ENCODE measurements at places on chromosomes 1 and 21.

DNA sequence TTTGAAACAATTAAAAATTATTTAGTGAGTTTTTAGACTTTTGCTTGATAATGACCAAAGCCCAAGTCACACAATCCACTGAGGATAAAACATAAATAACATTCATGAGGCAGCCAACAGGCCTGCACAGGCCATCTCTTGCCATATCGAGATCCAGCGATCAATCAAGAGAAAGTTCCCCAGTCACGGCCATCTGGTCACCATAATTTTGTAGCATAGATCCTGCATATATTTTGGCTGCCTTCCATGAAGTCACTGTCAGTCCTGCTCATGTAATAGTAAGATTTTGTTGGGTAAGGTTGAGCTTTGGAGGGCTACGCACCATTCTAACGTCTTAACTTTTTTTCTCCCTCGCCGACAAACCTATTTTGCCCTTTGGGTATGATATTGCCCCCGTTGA, 17.5 kb downstream of the KPNA6 start:
- H3K27me3 ChIP-seq, result peaks cover 3% of the 10 kb centered on the region
- H3K27ac ChIP-seq, result no peak overlapping the region
- DNase-seq, result no peak
- no peaks in the 10 kb centered on the region for H3K36me3 ChIP-seq

DNA sequence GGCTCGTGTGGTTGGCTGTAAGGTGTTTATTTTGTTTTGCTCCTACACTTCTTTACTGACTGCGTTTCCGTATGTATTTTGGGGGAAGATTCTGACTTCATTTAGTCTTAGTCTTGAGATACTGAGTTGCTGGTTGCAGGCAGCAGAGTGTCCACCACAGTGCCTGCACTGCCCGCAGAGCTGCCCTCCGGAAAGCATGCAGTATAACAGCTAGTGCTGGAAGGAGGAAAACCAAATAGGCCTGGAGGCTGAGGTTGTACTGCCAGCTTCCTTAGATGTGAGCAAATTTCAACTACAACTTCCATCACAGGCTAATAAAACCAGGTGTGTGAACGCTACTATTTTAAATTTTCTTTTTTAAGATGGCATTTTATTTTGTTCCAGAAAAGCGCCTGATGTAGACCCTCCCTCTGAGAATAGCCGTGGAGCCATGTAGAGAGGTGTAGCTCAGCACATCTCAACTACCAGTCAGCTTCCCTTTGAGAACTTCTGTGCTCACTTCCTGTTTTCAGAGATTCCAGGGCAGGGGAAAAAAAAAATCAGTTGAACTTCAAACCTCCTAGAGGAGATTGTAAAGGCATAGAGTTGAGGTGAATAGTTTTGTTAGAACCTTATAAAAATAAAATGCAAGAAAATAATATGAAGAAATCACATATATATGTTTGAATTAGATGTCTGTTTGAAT, 17.6 kb downstream of the LMO4 start:
- DNase-seq, result no peak
- H3K27me3 ChIP-seq, result no peaks in the 10 kb centered on the region
- no peak overlapping the region for H3K27ac ChIP-seq
- H3K4me3 ChIP-seq, result no peak overlapping the region
- H3K4me1 ChIP-seq, result peaks cover 4% of the 10 kb centered on the region

DNA sequence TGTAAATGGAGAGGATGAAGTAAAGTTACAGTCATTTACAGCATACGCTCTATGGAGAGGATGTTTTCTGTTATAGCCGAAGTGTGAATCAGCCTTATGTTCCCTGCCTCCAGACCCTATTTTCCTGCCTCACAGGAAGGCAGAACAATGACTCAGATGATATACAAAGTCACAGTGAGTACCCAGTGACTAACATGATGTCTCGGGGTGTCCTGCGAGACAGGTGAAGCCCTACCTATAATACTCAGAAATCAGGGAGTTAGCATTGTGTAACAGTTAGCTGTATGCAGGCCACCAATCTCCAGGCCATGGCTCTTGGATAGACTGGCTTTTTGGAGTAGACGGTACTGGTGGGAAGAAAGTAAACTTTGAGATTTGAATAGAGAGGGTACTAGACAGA, 55.6 kb upstream of the FBXO28 start:
- H3K27ac ChIP-seq, result no peak overlapping the region
- peaks cover 10% of the 10 kb centered on the region for H3K27me3 ChIP-seq
- no peaks in the 10 kb centered on the region for H3K4me1 ChIP-seq
- no peaks in the 10 kb centered on the region for H3K36me3 ChIP-seq
- no peak overlapping the region for H3K4me3 ChIP-seq

DNA sequence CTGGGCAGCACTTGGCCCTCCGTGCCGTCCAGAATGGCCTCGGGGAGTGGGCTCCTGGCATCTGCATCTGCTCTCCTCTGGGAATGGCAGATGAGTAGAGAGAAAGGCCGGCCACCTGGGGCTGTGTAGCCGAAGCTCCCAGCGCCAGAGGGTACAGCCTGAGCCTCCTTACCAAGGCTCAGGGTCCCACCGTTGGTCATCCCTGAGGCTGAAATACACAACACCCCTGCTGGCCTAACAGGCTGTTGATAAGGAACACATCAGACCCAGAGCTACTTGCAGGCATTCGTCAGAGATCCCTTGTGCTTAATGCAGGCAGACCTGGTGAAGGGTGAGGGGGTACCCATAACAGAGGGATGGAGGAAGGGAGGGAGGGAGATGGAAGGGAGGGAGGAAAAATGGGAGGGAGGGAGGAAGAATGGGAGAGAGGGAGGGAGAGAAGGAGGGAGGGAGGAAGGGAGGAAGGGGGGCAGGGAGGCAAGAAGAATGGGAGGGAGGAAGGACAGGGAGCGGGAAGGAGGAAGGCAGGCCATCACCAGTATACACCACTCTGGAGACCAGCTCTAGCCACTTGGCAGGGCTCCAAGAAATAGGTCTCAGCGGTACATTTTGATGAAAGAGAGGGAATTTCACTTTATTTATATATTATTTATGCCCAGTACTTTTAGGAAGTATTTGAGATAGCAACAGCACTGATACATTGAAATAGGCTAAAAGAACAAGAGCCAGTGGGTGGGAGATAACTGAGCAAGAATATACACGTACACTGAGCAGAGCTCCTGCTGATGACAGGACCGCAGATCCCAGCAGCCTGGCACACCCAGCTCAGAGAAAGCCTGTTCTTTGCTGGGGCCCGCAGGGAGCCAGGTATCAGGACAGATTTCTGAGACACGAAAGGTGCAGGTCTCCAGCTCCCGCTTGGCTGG, 315.0 kb upstream of the VAMP3 start:
- DNase-seq, result no peak
- H3K4me3 ChIP-seq, result no peak overlapping the region
- no peak overlapping the region for H3K27ac ChIP-seq
- peaks cover 8% of the 10 kb centered on the region for H3K27me3 ChIP-seq

- DNase-seq, result no peak
- peaks cover 22% of the 10 kb centered on the region for H3K36me3 ChIP-seq
- H3K4me1 ChIP-seq, result no peaks in the 10 kb centered on the region
- peaks cover 1% of the 10 kb centered on the region for H3K27me3 ChIP-seq
- H3K27ac ChIP-seq, result no peak overlapping the region
Observed at GRCh38 chr1:19734472-19734999, 65.2 kb downstream of the TMCO4 start.

- H3K27me3 ChIP-seq, result peaks cover 3% of the 10 kb centered on the region
- peaks cover 9% of the 10 kb centered on the region for H3K36me3 ChIP-seq
- no peaks in the 10 kb centered on the region for H3K4me1 ChIP-seq
- H3K27ac ChIP-seq, result no peak within 1 kb of the TSS
- no peak for DNase-seq
- H3K4me3 ChIP-seq, result no peak within 1 kb of the TSS
Observed at GRCh38 chr1:17755120-17755519, at the start of gene ACTL8. Gene ACTL8 (plus strand): TSS chr1:17755333. CDS start chr1:17823009, 67,676 bp downstream.

- DNase-seq, result no peak
- no peaks in the 10 kb centered on the region for H3K4me1 ChIP-seq
- H3K4me3 ChIP-seq, result no peak overlapping the region
Observed at GRCh38 chr1:183328371-183328770, 89.8 kb downstream of the NMNAT2 start.

Measured in immature natural killer cell (primary cell).